Lung microvascular endothelial cell (primary cell): ENCODE measurements at places on chromosomes 11 and 22. TPM values are rescaled to one million over a fixed set of nuclear protein-coding genes. Genes with fewer than 3 reads are reported as not detected.
A peak's percentile ranks its signal among the peaks of the same experiment; 100 is the strongest.

DNA sequence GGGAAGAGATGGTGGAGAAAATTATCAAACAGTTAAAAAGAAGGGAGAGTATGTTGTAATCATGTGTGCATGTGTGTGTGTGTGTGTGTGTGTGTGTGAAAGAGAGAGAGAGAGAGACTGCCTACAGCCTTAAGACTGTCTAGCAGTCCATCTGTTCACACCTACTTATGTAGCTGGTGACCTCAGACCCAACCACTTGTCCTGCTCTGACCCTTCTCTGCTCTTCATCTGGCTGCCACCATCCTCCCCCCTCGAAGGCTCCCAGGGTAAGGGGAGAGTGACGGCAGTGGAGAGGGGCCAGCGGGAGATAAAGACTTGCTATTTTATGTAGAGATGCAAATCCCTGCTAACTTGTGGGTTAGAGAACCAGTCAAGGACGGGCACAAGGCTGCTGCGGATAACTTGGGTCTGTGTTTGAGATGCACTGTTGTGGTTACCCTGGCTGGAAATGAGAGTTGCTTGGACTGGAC lies 24.9 kb upstream of the GRAMD1B start:
- no peak for DNase-seq

DNA sequence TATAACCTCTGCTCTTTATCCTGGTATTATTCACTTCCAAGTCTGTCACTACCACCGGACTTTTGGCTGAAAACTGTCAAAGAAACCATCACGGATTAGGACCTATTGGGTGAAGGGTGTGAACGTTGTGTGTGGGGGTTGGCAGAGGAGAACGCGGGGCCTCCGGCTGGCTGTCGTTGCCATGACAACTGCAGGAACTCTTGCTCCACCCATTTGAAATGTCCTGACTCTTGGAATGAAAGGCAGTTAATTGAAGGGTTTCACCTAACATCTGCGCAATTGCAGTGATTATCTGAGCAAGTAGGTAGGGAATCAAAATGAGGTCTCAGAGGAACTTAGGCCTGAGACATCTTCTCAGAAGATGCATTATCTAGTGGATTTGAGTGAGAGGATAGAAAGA lies 60.9 kb upstream of the CLMP start:
- DNase-seq: no peak

GRCh38 chr11:66881927-66882452 lies 25.1 kb downstream of the LRFN4 start:
- no peak for DNase-seq

GRCh38 chr11:116687458-116688201 lies 85.2 kb downstream of the BUD13 start:
- DNase-seq: no peak

DNA sequence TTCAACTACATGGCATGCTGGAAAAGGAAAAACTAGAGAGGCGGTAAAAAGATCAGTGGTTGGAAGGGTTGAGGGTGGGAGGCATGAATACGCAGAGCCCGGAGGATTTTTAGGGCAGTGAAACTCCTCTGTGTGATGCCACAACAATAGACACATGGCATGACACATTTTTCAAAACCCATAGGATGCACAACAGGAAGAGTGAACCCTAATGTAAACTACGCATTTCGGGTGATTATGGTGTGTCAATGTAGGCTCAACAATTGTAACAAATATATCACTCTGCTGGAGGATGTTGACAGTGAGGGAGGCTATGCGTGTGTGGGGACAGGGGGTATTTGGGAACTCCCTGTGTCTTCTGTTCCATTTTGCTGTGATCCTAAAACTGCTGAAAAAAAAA lies 15.7 kb upstream of the FAM83F start:
- DNase-seq: no peak

DNA sequence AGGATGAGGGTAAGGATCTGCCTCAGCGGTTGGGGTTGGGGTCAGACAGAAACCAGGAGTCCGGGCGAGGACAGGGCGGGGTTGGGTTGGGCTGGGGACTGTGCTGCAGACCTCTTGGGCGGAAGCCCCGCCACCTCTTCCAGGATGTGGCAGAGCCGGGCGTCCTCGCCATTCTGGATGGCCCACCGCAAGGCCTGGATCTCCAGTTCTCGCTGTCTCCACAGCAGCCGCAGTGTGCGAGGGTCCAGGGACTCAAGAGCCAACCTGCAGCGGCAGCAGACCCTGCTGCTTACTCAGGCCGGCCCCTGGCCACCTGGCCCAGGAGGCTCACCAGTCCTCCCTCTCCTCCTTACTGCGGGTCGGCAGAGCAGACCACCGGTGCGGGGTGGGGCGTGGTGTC lies 2.0 kb downstream of the LMNTD2 start:
- DNase-seq: no peak

GRCh38 chr22:21865041-21865440 lies 2.4 kb downstream of the MAPK1 start:
- DNase-seq: peak; percentile 70

DNA sequence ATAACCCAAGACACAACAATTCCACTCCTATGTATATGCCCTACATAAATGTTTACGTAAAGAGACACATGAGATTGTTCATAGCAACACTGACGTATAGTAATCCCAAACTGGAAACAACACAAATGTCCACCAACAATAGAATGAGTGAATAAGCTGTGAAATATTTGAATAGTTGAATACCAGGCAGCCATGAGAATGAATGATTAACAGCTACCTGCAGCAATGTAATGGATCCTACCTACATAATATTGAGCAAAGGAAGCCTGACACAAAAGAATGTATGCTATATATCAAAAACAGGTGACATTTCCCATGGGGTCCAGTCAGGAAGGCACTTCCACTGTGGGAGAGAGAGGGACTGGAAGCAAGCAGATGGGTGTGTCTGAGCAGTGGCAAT lies 92.8 kb upstream of the LINC01488 start:
- no peak for DNase-seq

DNA sequence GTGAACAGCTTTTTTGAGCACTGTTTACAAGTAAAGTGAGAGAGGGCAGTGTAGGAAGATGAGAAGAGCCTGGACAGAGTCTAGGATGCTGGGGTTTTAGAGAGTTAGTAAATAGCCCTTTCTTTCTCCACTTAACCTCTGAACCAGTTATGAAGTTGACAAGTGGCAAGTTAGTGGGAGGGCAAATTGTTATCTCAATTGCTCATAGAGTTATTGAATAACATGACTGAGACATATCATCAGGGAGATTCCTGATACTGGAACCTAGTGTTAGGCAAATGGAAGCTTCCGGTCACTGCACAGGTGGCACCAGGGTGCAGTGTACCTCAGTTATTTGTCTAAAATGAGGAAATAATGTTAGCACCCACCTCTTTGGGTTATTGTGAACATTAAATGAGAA lies 57.8 kb upstream of the PTPN5 start:
- no peak for DNase-seq

DNA sequence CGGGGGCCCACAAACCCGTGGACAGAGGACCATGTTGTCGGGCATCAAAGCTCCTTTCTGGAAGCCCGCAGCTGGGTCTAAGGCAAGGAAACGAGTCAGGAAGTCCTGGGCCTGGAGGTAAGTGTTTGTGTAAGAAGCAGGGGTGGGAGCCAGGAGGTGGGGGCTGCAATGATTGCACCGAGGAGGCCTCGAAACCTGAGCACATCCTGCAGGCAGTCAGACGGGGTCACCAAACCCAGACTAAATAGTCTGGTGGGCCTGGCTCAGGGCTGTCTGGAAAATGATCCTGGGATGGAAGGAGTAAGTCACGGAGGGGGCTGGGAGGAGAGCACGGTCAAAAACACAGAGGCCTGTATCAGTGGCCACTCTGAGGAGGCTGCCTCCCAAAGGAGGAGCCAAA lies 539.2 kb downstream of the MN1 start:
- no peak for DNase-seq

GRCh38 chr11:34637303-34637702 lies 16.4 kb downstream of the EHF start:
- DNase-seq: no peak

Gene THY1
- total RNA-seq: 0.20 and 0.22 TPM in 2 replicates

Gene IGSF22
- under 0.01 and 0.22 TPM in 2 replicates for total RNA-seq

Gene KCNQ1
- total RNA-seq: under 0.01 TPM in 1 of 2 replicates, not detected in the other

Gene CABP4
- total RNA-seq: 0.60 and 1.3 TPM in 2 replicates

Gene UBQLNL
- total RNA-seq: under 0.01 TPM in 1 of 2 replicates, not detected in the other

Gene SMPD1
- total RNA-seq: 14.6 and 20.0 TPM in 2 replicates

Gene FXYD6
- total RNA-seq: 0.22 and 1.4 TPM in 2 replicates

Gene PLAAT5
- not detected in 2 replicates for total RNA-seq

Gene GRIA4
- total RNA-seq: not detected in 2 replicates
